Esophagus muscularis mucosa (tissue), 4 donors: ENCODE measurements at places on chromosomes 6 and 20. TPM values are rescaled to one million over a fixed set of nuclear protein-coding genes. Genes with fewer than 3 reads are reported as not detected.

DNA sequence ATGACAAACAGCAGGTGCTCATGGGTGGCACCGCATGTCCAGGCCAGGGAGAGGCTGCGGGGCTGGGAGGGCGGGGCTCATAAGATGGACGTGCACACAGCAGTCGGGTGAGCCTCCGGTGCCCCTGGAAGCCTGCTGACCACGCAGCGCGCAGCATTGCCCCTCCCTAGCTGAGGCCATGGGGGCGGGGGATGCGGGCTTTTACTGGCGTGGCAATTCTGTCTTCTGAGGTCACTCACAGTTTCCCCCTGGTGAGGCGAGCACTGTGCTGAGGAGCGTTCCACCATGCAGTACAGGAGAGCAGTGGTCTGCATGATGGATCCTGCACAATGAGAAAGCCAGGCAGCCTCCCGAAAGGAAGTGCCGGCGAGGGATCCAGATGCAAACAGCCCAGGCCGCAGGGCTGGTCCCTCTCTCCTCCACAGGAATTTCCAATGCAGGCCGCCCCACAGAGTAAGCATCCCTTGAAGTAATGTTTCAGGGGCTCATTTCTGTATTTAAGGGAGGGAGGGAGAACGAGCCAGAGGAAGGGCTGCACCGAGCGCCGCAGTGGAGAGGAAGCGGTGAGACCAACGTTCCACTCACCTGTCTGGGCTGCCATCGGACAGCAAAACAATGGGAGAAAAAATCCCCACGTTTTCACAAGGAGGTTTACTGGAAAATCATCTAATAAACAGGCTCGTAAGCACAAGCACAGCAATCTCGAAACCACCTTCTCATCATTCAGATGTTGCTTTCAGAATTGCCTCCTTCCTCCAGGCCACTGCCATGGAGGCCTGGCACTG lies 56.0 kb downstream of the IRF4 start:
- DNase-seq = no peak

DNA sequence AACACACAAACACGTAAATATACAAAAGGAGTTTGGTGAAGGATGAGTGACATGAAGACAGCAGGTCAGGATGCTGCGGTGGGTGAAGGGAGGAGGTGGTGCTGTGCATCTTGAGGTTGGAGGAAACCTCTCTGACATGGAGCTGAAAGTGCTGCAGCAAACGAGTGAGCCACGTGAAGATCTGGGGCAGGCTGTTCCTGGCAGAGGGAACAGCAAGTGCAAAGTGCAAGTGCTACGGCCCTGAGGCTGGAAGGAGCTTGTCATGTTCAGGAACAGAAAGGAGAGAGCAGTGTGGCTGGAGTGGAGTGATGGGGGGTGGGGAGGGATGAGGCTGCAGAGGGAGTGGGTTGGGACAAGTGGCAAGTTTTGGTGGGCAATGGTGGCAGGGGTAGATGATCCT lies 24.8 kb upstream of the ANGPT4 start:
- DNase-seq = no peak

Gene OXT
- total RNA-seq = not detected

Gene CRISP3
- 1.2 TPM for total RNA-seq

Gene MOCS1
- total RNA-seq = 34.6 TPM
